ENCODE measurements at places on chromosomes 12 and 14. TPM values are rescaled to one million over a fixed set of nuclear protein-coding genes. Genes with fewer than 3 reads are reported as not detected.
A peak's percentile ranks its signal among the peaks of the same experiment; 100 is the strongest.

DNA sequence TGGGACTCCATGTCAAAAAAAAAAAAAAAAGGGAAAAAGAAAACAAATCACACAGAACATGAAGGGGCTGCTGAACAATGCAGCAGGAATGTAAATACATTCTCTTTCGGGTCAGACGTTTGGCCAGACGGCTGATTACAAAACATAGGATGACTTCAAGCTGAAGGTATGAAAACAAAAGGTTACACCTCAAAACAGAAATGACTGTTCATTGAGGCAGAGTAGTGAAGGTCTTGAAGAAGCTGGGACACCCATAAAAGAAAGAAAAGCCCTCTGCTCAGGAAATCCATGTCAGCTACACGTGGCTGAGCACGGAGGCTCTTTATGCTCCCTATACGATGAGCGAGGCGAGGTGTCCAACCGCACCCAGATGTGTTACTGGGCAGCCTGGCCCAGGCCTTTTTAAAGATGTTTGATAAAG lies 37.7 kb downstream of the FGD4 start:
- peak; percentile 96 for DNase-seq

DNA sequence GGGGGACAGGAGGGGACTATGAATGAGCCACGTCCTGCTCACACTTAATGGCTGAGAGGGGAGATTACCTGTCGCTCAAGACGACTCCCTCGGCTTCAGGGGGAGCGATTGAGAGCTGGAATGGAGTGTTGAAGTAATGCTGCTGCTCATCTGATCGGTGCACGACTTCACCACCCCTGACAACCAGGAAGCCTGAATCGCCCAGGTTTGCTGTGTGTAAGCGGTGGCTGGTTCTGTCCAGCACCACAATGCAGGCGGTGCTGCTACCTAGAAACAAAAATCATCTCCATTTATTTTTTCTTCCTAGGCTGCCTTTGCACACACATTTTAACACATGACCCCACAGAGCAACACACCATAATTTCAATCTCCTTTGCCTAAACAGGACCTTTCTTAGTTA lies 37.3 kb downstream of the PPTC7 start:
- no peak for DNase-seq

GRCh38 chr12:11756022-11756421 lies 106.5 kb downstream of the ETV6 start:
- DNase-seq, result no peak

- DNase-seq, result no peak
These were observed 224.1 kb downstream of the BTG1 start for GRCh38 chr12:91921555-91921954.

- DNase-seq, result no peak
These were observed 64.6 kb upstream of the ACTN1 start for GRCh38 chr14:69043596-69044260.

WNT1 gene
- polyA plus RNA-seq, result not detected

DNA sequence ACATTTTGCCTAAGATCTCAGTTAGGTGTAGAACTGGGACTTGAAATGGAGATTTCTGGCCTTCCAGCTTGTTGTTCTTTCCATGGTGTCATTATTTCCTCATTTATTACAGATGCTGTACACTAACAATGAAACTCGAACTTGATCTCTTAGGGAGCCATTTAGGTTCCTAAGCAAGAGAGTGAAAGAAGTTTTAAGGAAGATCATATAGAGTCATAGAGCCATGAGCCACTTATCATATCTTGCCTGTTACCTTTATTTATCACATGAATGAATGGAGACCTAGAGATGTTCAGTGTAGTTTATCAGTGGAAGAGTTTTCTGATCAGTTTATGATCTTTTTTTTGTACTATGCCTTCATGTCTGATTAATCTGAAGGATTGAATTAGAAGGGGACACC lies 9.9 kb downstream of the HELB start:
- DNase-seq, result no peak

DNA sequence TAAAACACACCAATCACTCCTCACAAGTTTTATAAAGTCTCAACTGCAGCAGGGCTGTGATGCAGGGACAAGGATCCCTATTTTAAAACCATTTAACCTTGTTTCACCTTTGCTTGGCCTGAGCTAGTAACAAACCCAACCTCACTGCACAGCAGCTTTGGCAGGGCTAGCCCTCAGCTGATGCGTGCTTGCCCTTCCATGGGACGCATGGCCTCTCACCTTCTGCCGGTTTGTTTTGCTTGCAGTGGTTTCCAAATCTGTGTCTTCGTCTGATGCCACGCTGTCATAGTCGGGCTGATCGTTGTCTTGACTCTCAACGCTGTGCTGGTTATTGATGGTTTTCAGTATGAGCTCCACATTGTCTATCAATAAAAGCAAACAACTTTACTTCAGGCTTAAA lies 43.3 kb downstream of the GIT2 start:
- DNase-seq, result no peak

SERPINA5 gene
- polyA plus RNA-seq, result not detected

LGR5 gene
- polyA plus RNA-seq, result not detected

DNA sequence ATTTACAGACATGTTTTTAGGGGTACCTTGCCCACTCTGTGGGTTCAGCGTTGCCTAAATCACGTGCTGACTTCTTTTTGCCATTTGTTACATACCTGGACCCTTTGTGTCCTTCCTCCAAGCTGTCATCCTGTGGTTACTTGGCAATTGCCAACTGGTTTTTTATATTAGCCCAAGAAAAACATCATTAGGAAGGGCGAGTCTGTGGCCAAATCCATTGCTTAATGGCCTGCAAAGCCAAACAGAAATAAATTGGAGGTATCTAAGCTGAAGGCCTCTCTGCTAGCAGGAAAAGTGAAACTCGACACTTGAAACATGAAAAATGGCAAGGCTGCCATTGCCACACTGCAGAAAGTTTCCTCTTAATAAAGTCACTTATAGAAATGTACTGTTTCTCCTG lies 190.4 kb downstream of the NUAK1 start:
- DNase-seq, result no peak
